ENCODE measurements at places on chromosomes 1 and 21.

DNA sequence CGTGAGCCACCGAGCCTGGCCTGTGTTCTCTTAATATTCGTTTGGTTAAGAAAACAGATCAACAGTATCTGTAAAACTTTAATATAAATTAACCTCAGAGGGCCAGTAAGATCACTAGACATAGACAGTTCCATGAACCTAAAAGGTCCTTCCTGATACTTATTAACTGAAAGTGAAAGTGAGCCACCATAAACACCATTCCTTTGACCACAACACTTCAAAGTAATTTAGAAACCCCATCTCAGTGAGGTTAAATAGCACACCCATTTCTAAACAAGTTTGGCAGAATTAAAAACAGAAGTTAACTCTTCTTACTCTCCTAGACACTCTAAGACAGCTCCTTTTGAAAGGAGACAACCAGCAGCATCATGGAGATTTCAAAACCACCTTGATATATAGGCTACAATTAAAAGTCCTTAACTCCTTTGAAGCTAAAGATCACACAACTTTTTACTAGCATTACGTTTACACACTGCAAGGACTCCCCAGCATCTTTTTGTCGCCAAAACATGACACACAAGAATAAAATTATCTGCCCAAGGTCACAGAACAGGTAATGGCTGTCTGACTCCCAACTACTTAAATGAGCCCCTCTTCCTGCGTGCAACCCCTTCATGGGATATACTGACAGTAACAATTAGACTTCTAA lies 2.2 kb downstream of the RNF19B start:
- DNase-seq = no peak

DNA sequence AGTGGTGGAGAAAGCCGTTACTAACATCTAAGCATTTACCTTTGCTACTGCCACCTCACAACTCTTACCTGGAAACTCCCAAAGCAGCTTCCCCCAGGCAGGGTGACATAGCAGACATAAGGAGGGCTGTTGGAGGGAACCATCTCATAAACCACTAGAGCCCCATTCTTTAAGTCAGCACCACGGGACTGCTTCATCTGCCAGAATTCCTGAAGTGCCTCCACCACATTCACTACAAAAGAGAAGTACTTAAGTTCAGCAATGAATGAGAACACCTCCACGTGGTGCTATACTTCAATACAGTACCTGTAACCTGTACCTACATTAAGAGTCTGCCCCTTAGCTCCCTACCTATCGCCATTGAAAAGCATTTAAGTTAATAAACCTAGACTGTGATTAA lies 10.3 kb downstream of the LIX1L start:
- DNase-seq = no peak

DNA sequence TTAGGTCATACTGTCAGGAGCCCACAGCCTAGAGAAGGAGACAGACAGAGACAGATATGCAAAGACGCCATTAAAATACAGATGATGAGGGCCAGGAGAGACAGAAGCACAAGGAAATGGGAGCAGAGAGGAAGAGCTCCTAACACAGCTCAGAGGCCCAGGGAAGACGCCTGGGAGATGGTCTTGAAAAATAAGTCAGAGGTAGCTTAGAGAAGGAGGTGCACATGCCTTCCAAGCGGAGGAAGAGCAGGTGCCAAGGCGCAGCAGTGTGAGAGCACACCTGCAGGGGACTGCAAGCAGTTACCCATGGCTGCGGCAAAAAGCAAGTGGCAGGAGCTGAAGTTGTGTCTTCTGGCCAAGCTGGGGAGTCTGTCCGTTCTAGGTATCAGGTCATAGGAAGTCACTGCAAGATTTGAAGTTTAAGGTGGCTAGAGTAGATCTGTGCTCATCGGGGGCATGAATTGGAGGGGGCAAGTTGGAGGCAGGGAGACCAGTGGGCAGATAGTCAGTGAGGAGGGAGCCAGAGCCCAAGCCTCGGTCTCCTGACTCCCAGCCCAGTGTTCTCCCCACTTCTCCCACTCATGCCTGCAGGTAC lies 1.3 kb upstream of the TRABD2B start:
- no peak for DNase-seq

GRCh38 chr1:217026531-217026930 lies 303.3 kb upstream of the ESRRG start:
- no peak for DNase-seq

GRCh38 chr1:150146849-150147542 lies 2.7 kb upstream of the PLEKHO1 start:
- no peak for DNase-seq

DNA sequence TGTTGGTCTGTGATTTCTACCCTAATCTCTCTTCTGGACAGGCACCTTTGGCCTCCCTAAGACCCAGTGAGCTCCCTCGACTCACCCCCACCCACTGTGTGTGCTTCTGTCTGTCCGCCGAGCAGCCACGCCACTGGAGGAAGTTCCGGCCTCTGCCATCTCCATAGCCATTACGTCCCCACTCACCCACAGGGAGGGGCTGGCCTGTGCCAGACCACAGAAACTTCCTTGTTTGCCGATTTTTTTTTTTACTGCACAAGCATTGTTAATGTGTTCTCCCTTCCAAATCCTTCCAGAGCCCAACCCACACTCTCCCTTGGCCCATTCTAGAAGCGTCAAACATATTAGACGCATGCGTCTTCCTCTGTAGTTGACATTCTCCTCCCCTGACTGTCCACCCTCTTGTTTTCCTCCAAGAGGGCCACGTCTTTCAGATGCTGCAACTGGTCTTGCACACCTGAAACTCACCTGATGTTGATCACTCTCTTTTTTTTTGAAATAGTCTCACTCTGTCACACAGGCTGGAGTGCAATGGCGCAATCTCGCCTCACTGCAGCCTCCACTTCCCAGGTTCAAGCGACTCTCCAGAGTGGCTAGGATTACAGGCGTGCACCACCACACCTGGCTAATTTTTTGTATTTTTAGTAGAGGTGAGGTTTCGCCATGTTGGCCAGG lies 72.3 kb downstream of the EVA1C start:
- DNase-seq = no peak

DNA sequence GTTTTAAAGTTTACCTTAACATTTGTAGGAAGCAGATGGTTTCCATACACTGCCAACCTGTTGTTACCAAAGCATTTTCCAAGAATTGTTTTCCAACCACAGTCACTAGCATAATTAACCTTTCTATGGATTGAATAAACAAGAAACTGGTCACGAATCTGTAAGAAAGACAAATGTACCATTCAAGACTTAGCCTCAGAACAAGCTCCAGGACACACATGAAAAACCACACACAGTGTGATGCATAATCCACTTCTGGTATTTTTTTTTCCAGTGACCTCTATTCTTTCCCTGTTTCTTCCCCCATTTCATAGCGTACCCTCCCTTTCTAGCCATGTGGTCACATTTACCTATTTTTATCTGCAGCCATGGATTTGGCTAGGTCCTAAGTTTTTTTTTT lies 29.6 kb upstream of the C1orf87 start:
- DNase-seq = no peak

DNA sequence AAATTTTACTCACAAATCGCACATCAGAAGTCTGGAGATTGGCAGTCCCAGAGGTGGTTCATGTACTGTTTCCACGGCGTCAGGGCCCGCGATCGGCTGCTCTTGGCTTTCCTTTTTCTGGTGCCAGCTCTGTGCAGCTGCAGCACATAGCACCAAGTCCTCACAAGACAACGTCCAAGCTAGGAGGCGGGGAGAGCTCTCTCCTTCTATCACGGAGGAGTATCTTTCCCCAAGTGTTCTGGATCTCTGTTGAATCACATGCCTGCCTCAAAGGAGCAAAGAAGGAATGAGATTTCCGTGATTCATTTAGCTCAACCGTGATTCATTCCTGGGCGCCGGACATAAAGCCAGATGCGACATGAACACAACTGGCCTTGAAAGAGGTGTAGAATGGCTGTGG lies 25.5 kb downstream of the MT1HL1 start:
- DNase-seq = no peak

DNA sequence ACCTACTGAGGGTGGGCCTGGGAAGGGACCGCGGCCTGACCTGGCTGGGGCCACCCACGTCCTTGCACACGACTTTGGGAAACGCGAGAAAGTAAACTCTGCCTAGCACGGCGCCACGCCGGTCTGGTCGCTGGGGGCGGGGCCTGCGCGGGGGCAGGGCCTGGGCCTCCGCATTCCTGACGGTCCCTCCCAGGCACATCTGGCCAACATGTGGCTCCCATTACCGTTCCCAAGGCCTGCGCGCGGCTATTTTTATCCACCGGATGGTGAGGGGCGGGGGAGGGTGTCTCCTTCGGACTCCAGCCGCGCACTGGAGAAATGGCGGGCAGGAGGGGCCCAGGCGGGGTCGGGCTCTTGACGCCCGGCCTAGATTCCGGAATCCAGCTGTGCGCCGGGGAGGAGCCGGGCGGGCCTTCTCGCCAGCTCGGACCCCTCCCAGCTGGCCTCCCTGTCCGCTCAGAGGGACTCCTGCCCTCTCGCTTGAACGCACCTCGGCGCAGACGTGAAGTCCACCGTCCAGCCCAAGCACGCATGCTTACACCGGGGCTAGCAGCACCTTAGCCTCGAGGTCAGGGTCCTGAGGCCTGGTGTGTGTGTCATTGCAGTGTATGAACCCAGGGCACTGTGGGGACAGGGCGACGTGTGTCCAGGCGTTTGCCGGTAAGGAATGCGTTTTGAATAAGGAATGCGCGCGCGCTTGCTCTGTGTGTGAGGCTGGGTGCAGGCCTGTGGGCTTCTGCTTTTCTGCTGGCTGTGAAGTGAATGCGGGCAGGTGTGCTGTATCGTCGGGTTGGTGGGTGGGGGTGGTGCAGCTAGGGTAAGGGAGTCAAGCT lies 2.1 kb downstream of the EVA1B start:
- no peak for DNase-seq

- no peak for DNase-seq
Observed at GRCh38 chr1:11320153-11320936, 47.3 kb downstream of the UBIAD1 start.

Measured in activated T-helper 1 cell treated with Interleukin-2 at 50 U/mL for 16 hours (primary cell).